ENCODE measurements at places on chromosomes 3 and 15.

- no peak for DNase-seq
Measured at GRCh38 chr3:118942671-118943070, 92.0 kb downstream of the IGSF11 start.

GRCh38 chr3:18111796-18112232 lies 313.3 kb downstream of the SATB1 start:
- DNase-seq, result peak; percentile 38

GRCh38 chr15:87268675-87269074 lies 987.9 kb downstream of the NTRK3 start:
- DNase-seq, result no peak

DNA sequence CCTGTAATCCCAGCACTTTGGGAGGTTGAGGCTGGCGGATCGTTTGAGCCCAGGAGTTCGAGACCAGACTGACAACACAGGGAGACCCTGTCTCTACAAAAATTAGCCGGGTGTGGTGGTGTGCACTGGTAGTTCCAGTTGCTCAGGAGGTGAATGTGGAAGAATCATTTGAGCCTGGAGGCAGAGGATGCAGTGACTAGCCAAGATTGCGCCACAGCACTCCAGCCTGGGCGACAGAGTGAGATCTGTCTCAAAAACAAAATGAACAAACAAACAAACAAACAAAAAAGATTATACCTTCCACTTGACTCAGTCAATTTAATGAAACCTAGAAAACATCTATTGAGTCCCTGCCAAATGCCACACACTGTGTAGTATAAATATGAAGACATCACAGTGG lies 30.5 kb upstream of the PHLDB2 start:
- DNase-seq, result no peak

- DNase-seq, result peak; percentile 95
Measured at GRCh38 chr3:115436767-115437301, 186.5 kb upstream of the GAP43 start.

DNA sequence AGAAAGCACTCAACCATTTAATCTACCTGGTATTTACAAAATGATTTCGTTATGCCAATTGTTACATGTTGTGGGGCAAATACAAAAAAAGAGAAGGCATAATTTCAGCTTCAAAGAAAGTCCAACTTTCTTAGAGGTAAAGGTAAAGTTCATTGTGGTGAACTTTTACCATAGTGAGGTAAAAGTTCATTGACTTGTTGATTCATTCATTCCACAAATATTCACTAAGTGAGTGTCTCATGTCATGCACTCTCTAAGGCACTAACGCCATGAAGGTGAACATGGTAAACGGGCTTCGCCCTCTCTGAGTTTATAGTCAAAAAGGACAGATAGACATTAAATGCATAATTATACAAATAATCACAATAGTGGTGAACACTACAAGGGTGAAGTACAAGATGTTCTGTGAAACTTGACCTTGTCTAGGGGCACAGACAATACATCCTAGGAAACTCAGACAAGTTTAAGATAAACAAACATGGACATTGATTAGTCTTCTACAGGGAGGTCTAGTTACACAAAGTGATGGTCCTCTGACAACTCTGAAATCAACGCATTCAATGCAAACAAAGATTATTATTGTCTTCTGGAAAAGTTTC lies 378.6 kb downstream of the MAGI1 start:
- no peak for DNase-seq

DNA sequence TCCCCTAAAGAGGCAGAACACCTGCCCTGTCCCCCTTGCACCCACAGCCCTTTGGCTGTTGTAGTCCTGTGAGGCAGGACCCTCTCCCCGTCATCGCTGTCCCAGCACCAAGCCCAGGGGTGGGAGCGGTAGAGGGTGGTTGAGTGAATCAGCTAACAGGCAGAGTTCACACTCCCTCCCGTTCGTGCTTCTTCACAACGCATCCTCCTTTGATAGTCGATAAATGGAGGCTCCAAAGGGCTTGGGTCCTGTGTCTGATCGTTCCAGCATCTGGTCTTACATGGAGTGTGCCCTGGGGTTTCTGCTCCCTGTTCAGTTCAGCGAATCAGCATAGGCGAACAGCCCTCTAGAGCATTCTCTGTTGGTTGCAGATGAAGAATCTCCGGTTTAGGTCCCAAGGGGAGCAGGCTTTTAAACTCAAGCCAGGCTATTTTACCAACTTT lies 820 bp upstream of the HMCES start:
- peak; percentile 42 for DNase-seq

DNA sequence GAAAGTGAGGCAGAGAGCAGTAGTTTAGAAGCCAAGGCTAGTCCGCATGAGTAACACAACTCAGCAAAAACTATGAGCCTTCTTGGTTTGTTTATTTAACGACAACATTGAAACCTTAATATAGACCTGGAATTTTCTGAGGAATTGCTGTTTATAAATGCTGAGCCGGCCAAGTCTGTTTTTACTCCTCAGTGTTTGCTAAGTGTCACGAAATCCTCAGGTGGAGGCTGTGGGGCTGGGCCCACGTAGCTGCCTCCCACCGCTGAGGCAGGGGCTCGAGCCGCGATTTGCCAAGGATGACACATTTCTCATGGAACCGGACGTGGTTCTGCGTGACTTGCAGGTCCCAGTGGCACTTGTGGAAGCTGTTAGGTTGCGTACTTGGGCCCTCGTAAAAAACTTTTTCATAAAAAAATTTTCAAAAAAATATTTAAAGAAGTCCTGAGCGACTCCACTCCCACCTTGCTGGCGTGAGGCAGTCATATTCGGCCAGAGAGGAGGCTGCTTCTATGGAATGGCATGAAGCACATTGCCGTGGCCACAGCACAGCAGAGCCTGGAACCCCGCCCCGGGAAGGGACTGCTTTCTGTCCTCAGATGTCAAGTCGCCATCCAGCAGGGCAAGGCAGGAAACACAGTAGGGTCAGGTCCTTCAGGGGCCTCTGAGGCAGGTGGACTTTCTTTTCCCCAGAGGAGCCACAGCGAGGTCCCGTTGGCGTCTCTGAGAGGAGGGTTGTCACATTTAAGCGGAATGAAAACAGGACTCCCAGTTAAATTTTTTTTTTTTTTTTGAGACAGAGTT lies 64.8 kb upstream of the PCSK6 start:
- DNase-seq, result no peak

DNA sequence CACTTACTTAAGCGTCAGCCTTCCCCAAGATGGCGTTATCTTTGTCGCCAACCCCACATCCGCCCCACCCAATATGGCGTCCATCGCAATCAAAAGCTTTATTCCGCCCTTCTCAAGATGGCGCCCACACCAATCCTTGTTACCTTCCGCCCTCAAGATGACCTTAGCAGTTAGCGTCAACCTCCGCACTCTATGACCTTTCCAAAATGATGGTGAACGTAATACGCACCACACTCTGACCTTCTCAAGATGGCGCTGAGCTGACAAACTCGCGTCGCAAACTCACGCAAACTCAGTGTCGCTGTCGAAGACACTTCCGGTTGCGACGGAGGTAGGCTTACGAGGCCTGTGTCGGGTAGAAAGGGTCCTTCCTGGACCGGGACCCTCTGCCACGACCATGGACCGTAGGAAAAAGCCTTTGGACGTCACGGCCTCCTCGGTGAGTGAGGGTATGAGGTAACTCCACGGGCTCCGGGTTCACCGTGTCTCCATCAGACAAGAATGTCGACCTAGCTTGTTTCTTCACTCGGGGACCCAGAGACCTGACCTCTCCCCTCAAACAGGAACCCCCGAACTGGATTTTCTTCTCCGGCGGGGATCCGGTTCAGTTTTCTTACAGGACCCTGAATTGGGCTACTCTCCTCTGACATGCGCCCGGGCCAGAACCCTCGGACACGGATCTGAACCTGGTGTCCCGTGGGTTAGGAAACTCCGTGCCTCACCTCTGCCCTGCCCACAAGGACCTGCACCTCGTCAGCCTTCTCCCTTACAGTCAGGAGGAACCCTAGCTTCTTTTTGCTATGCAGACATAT lies at the start of gene CCDC174:
TSS of gene CCDC174 (plus strand) at position 323 of the 812 bp plus-strand sequence. CDS start at position 398, 75 bp downstream.
- DNase-seq, result peak; percentile 100

DNA sequence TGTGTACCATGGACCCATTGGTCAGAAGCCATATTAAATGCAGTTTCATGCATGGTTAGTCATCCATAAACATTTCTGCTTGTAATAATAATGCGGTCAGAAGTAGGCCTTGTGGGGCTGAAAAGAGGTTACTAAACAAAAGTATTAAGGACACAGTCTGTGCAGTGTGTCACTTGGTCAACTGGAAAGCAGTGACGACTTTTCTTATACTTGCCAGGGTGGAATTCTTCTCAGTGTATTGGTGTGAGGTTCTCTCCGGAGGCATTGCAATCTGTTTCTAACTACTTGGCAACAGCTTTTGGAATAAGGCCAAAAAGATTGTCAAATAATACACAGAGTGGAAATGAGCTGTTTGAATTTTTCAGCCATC lies 46.8 kb downstream of the CHL1 start:
- DNase-seq, result peak; percentile 91

GRCh38 chr15:64044300-64045100 lies 1.8 kb downstream of the DAPK2 start:
- no peak for DNase-seq

DNA sequence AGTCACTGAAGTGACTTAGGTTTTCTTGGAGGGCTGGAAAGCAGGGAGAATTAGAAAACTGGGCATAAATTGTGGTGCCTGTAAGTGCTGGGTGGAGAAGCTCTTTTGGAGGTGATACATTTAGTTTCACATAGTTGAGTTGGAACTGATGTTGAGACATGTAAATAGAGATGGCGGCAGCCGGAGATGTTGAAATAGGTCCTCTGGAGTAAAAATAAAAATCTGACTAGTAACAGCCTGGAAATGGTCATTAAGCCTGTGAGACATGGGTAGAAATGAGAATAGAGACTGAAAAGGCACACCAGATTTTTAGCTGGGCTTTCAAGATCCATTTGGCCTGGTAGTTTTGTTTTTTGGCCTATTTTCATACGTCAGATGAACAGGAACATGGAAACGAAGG lies 2.9 kb upstream of the NIT2 start:
- no peak for DNase-seq

DNA sequence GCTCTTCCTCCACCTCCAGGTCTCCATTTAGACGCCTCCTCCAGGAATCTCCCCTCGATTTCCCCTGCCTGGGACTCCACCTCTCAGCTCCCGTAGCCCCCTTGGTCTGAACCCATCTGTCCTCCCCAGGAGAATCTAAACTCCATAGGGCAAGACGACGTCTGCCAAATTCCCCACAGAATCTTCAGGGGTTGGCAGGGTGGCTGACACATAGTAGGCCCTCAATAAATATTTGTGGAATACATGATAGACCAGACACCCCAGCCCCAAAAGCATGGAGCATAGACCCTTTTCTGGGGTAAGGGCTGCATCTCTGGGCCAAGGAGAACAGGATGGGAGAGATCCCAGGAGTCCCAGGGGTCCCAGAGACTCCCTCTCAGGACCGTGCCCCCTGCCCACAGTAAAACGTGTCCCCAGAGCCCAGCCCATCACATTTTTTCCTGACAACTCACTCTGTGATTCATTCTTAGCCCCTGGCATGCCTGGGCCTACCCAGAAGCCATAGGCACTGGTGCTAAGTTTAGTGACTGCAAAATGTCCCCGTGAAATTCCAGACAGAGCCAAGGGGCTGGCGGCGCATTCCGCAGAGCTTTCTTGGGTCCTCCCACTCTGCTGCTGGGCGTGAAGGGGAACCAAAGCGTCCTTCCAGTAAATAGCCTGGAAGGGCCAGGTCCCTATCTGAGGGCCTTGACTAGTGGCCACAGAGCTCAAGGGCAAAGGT lies 78.0 kb upstream of the SLC6A6 start:
- DNase-seq, result no peak

DNA sequence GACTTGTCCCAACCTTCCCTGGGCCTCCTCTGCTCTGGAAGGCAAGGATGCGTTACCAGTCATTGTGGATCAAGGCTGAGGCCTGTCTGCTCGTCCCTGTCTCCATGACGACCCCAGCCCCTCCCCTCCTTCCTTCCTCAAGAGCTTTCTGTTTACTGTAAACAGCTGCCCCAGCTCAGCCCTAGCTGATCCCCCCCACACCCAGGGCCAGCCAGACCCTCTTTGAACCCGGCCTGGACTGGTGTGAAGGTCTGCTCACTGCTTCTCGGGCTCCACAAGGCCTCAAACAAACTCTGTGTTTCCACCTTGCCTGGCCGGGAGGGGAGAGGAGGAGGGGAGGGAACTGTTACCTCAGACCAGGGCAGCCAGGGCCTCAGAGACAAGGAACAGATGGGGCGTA lies 16.9 kb downstream of the VPS18 start:
- no peak for DNase-seq

DNA sequence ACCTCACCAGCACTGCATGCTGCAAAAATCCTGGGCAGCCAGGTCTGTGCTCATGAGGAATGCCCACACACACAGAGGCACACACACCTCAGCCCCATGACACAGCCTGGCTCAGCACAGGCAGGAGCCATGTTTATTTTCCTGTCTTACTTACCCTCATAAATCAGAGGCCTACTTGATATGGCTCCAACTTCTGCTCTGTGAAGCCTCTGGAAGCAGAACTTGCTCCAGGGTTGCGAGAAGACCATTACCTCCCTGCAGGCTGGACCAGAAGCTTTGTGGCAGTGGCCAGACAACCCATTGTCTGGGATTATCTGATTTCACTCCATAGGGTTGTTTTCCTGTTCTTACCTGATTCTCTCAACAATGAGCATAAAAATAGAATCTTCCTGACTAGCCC lies 43.8 kb upstream of the CMTM8 start:
- DNase-seq, result no peak

DNA sequence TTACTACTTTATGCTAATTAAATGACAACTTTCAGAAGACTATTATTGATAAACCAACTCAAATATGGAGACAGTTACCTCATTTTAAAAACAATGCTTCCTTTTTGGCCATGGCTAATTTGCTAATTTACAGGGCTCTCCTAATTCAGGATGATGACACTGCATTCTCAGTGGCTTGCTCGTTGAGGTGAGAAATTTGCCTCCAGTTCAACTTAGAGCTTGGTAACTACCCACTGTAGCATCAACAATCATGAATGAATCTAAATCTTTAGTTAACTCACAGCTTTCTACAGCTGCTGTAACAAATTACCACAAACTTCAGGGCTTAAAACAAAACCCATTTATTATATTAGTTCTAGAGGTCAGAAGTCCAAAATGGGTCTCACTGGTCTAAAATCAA lies 14.0 kb downstream of the PBRM1 start:
- no peak for DNase-seq

GRCh38 chr3:195284842-195285241 lies 13.9 kb upstream of the XXYLT1 start:
- no peak for DNase-seq

GRCh38 chr15:76253691-76254473 lies 57.4 kb downstream of the ETFA start:
- peak; percentile 49 for DNase-seq

- no peak for DNase-seq
Measured at GRCh38 chr3:217099-217813, 20.7 kb downstream of the CHL1 start.

DNA sequence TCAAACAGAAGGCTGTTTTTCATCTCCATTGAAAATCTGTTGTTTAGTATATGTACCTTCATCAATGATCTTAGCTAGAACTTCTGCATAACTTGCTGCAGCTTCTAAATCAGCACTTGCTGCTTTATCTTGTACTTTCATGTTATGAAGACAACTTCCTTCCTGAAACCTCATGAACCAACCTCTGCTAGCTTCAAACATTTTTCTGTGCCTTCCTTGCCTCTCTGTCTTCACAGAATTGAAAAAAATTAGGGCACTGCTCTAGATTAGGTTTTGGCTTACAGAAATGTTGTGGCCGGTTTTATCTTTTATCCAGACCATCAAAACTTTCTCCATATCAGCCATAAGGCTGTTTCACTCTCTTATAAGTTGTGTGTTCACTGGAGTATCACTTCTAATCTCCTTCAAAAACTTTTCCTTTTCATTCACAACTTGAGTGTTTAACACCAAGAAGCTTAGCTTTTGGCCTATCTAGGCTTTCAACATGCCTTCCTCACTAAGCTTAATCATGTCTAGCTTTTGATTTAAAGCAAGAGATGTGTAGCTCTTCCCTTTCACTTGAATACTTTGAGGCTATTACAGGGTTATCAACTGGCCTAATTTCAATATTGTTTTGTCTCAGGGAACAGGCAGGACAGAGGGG lies 78.6 kb downstream of the IGSF11 start:
- no peak for DNase-seq
